Panc1 (cell line): ENCODE measurements at places on chromosomes 5 and 9. TPM values are rescaled to one million over a fixed set of nuclear protein-coding genes. Genes with fewer than 3 reads are reported as not detected.
A peak's percentile ranks its signal among the peaks of the same experiment; 100 is the strongest.

GRCh38 chr5:164013077-164013670 is 507.8 kb downstream of the MAT2B start:
- peak; percentile 55 for DNase-seq

DNA sequence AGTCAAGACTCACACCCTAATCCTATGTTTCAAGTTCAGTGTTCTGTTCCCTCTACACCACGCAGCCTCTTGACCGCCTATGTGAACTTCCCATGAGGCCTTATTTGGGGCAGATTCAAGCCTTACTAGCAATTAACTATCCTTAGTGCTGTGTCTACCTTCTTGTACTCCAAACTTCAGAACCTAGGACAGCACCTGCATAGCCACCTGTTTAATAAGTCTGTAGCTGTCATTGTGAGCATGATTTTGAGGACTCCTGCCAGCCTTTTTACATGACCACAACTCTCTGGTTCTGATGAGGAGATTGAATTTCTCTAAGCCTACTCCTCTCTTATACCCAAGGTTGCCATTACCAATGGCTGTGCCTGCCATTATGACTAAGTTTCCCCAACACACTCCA is 50.8 kb upstream of the PCSK1 start:
- no peak for DNase-seq

GRCh38 chr5:146699664-146700418 is 178.7 kb downstream of the PPP2R2B start:
- no peak for DNase-seq

DNA sequence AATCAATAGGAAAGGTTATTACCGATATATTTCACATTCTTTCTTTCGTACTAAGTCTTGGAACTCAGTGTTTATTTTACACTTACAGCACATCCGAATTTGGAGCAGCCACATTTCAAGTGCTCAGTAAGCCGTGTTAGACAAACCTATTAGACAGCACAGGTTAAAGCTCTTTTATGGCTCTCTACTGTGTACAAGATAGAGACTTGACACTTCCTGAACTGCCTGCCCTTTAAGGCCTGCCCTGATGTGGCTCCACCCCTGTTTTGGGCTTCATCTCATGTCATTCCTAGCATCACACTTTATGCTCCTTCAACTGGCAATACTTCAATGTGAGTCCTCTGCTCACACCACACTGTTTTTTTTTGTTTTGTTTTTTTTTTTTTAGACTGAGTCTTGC is 23.5 kb upstream of the SUSD1 start:
- DNase-seq = no peak

- no peak for DNase-seq
Observed at GRCh38 chr9:33350310-33350709, 52.1 kb downstream of the AQP7 start.

DNA sequence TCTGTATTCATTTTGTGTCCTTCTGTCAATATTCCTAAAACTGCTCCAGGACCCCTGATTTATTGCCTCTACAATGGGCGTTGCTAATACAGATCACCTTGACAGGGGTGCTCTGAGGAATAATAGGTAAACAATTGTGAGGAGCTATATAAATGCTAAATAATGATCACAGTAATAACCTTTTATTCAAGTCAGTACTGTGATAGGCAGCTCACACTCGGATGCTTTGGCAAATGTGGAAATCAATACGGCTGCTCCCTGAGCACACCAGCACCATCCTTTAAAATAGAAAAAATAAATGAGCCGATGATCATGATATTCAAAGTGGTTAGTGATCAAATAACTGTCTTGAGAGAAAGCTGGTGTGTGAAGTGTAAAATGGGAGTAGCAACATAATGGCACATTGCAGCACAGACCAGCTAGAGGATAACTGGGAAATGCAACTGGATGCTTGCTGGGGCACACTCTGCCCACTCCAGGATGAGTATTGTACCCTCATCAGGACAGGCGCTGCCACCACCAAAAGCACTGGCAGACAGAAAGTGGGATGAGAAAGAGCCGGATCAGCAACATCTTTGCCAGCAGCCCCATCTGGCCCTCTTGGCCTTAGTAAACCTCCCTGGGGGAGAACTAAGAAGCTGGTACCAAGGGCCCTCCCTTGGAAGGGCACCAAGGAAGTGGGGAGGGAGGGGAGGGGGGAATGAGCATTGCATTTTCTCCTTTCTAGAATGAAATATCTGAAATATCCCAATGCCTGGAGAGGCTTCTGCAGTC is 69.4 kb upstream of the SPATA31D4 start:
- DNase-seq = no peak

Gene IL13
- not detected for total RNA-seq

- no peak for DNase-seq
Observed at GRCh38 chr5:57493034-57493433, 10.4 kb upstream of the ACTBL2 start.

DNA sequence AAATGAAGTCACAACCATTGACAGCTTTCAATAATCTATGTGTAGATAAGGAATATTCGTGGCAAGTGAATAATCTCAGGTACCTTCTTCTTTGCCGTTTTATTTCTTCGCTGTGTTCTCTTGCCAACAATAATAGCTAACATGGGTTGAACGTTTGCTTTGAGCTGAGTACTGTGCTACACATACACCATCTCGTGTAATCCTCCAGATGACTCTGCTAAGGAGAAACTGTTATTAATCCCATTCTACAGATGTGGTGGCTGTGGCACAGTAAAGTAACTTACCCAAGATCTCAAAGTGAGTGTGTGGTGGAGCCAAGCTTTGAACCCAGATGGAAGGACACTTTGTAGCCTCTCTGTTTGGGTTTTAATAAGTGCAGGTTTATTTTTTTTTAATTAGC is 179.7 kb downstream of the C9orf152 start:
- DNase-seq = no peak

- no peak for DNase-seq
Observed at GRCh38 chr9:129311643-129312042, 133.6 kb upstream of the IER5L start.

Gene PCDHAC1
- total RNA-seq = 0.59 TPM

GRCh38 chr9:37464426-37465248 is 613 bp downstream of the ZBTB5 start:
- peak; percentile 48 for DNase-seq

GRCh38 chr9:79026316-79026715 is 545.4 kb upstream of the TLE4 start:
- no peak for DNase-seq

- no peak for DNase-seq
Observed at GRCh38 chr5:2370626-2371418, 380.7 kb downstream of the IRX2 start.

GRCh38 chr5:148011398-148012137 is 52.2 kb upstream of the SPINK5 start:
- peak; percentile 20 for DNase-seq

DNA sequence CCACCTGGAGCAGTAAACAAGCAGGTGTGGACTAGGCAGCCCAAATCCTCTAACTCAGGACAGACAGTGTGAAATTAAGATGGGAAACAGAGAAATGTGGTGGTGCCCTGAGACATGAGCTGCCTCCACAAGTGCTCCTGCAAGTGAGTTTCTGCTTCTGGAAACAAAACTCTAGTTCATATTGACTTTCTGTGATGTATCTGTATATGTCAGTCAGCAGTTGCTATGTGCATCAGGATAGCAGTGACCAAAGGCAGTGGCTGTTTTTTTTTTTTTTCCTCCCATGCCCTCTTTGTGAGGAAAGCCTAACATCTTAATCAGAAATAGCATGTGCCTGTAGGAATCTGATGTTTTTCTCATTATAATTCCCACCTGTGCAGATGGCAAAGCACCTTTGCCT is 318.4 kb upstream of the SEMA6A start:
- DNase-seq = no peak

GRCh38 chr5:36945687-36946086 is 69.1 kb downstream of the NIPBL start:
- DNase-seq = no peak

DNA sequence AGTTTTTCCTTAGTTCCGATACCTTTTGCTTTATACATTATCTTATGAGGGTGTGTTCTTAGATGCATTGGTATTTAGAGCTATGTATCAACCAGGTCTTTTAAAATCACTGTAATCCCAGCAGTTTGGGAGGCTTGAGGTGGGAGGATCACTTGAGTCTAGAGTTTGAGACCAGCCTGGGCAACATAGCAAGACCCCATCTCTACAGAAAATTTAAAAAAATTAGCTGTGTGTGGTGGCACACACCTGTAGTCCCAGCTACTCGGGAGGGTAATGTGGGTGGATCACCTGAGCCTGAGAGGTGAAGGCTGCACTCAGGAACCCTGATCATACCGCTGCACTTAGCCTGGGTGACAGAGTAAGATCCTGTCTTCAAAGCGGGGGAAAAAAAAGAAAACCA is 15.1 kb downstream of the SPIN1 start:
- no peak for DNase-seq

Gene PPP2R2B
- total RNA-seq = 8.8 TPM

Gene TPPP
- total RNA-seq = 0.98 TPM

DNA sequence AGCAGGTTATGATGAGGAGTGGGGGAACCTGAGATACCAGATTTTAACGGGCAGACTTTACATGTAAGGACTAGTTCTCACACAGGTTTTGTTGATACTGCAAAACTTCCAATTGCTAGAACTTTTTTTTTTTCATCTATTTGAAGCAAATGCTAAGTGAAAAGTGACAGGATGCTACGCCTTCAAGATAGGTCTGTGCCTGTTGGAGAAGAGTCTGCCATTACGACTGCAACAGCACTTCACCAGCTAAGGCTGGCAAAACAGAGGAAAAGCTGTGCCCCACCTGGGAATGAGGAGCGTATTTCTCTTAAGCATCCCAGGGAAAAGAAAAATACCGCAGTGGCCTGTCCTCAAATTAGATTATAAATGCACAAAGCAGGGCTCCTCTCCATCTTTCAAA is 102.0 kb upstream of the CDH6 start:
- DNase-seq = no peak

- no peak for DNase-seq
Observed at GRCh38 chr5:1527533-1528205, 3.9 kb upstream of the LPCAT1 start.

- no peak for DNase-seq
Observed at GRCh38 chr5:133284306-133284705, 232.5 kb downstream of the HSPA4 start.

GRCh38 chr5:157029457-157029856 is 29.5 kb downstream of the HAVCR1 start:
- no peak for DNase-seq

- no peak for DNase-seq
Observed at GRCh38 chr5:172059661-172060100, 53.2 kb upstream of the FBXW11 start.

- no peak for DNase-seq
Observed at GRCh38 chr9:5622016-5622415, 6.9 kb upstream of the RIC1 start.

DNA sequence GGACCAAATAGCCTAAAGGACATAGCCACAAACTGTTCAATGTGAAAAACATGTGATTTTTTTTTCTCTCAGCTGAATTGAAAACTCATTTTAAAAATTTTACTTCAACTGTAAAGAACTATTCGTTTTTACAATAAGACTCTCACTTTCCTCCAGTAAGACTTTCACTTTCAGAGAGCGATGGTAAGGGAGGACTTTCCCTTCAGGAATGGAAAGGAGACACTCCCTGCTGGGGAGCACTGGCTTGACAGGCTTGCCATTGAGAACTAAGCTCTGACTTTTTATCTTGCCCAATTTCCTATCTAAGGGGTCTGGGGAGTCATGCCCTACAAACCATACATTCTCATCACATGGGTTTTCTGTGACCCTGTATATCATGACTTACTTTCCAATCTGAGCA is 186.7 kb downstream of the CFAP90 start:
- no peak for DNase-seq

DNA sequence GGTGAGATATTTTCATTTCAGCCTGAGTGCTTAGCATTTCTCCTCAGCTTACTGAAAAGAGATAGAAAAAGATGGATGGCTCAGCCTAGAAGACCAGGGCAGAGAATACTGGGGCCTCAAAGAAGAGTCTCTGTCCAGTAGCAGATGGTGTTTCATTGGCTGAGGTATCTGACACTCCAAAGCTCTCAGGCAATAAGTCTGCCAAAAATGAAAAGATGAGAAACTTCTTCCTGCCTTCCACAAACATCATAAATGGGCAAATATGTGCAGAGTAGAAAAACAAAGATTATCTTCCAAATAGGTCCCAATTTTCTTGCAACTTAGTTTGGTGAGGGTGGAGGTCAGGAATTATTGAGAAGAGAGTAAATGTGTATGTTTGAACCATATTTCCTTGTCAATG is 87.4 kb upstream of the ICE1 start:
- no peak for DNase-seq

GRCh38 chr9:89475891-89476440 is 21.9 kb downstream of the SEMA4D start:
- DNase-seq = no peak

Gene ORM2
- 0.77 TPM for total RNA-seq

Gene MYMK
- not detected for total RNA-seq

Gene JAKMIP2
- total RNA-seq = not detected

DNA sequence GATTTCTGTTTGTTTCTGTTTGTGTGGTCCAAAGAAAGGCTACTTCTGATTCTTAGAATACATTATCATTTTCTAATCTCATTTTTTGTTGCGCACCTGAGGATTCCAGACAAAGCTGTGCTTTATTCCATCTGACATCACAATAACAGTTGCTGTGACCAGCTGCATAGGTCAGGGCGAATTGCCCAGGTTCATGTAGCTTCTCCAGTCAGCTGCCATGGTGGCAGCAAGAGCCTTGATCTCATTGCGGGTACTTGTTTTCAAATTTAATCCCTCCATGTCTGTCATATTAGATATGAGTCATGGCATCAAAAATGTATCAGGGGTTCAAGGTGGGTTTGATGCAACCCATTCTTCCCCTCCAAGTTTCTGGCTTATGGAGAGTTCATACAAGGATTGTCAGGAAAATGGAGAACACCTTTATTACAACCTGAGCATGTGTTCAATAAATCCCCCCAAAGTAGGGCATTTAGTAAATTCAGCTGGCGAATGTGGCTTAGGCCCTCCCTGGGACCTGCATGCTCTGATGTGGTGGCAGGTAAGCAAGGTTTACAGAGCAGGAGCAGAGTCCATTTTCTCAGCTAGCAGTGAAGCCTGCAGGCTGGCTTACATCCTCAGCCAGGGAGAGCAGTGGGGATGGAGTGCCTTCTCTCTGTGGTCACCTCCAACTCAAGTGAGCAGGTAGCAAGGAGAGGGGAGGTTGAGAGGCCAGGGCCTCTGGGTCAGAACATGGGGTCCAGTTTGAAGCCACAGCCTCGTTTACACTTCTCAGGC is 13.9 kb downstream of the CAVIN4 start:
- no peak for DNase-seq
